ENCODE measurements at places on chromosomes 7 and 10.

DNA sequence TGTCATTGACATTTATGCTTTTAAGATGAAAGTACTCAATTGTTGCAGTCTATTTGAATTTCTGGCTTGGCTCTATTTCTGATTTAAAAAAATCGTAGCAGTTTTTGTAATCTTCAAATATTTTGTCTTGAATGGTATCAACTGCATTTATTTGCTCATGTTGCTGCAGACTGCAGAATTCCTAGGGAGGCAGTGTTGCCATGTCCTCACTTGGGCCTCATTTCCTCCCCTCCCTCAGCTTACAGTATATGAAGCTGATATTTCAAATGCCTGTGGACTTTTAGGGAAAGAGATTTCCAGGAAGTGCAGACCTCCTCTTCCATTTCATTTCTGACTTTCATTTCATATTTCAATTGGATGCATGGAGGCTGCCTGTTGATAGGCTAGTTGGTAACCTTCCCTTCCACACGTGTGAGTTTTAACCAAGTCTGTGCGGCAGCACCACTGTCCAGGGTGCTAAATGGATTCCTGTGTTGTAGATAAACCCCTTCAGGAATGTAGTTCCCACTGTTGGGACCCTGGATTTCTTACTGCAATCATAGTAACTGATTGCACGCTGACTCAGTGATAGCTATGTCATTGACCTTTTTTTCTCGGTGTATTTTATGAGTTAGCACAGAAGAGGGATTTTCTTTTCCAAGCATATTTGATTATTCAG is 17.5 kb downstream of the VPS50 start:
- no peak for DNase-seq

- no peak for DNase-seq
These were observed 247.6 kb downstream of the AUTS2 start for GRCh38 chr7:69845721-69846495.

GRCh38 chr10:30691639-30692015 is 62.1 kb upstream of the LYZL2 start:
- no peak for DNase-seq

- no peak for DNase-seq
These were observed 61.5 kb upstream of the RAPGEF5 start for GRCh38 chr7:22418251-22419046.

- no peak for DNase-seq
These were observed 20.6 kb upstream of the GDI2 start for GRCh38 chr10:5833814-5834213.

- no peak for DNase-seq
These were observed 15.1 kb upstream of the CUBN start for GRCh38 chr10:17144757-17145156.

- DNase-seq: no peak
These were observed 72.8 kb downstream of the RHOBTB1 start for GRCh38 chr10:60871215-60871614.

- DNase-seq: no peak
These were observed 6.1 kb downstream of the PNLIPRP2 start for GRCh38 chr10:116626815-116627214.

DNA sequence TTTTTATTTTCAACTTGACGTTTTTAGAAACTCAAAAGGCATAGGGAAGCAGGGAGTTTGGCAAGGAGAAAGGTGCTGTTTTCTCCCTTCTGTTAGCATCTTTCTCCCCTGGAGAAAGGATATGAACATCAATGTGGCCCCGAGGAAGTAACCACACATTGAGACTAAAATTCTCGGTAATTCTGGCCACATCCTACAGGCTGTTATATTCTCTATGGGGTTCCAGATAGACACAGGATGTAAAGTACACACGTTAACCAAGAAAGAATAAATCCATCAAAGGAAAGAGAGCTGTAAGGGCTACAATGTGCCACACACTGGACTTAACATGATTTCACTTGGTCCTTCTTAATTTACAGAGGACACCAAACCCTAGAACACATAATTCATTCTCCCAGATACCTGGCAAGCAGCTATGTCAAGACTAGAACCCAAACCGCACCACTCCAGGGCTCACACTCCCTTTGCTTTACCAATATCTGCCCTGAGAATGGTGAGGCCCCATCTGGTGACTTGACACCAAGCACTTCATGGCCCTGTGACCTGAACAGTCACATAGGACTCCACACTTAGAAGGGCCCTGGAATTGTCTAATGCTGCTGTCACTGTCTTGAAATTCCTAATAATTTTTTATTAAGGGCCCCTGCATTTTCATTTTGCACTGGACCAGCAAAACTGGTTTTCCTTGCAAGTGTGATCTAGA is 73.9 kb downstream of the PRLHR start:
- no peak for DNase-seq

- no peak for DNase-seq
These were observed 37.4 kb downstream of the GBX1 start for GRCh38 chr7:151129960-151130591.

DNA sequence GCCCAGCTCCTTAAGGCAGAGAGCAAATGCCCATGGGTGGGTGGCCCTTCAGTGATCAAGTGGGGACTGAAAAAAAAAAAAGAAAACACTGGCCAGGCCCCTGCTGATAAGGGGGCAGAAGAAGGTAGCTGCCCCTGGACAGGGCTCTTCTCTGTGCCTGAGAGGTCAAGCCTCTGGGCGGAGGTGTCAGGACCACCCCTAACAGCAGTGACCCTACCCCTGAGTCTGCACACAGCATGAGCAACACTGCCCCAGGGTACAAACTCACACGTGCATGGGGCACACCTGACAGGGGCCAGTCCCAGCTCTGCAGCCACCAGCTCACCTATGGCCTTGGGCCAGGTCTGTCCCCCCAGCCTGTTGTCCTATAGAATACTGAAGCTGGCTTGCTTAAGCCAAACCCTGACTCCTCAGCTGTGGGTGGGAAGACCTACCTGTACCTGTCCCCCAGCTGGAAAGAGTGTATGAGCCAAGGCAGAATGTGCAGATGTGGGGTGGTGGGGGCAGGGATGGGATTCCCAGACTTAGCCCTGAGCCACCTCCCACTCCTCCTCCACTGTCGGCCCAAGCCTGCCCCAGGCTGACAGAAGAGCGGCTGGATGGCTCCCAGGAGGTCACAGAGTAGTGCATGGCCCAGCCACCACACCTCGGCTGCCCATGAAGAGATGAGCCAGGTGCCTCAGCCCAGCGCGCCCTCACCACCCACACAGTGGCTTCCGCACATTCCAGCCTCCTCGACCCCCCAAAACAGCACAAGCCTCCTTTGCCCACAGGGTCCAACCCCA is 23.7 kb downstream of the KCNH2 start:
- DNase-seq: no peak

DNA sequence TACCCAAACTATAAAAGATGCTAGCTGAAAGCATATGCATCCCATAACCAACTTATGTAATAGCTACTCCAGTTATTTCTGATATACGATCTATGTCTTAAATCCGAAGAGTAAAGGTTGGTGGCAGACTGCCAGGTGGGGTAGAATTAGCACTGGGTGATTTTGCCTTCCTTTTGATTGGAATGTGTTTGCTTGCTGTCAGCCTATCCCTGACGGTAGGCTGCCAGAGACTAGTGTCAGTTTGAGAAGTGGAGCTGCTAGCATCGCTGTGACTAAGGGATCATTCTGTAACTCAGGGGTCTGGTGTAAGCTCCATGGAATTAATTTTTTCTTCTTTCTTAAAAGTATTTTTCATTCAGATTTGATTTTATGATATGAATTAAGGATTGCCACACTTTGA is 9.5 kb upstream of the SEM1 start:
- DNase-seq: no peak

GRCh38 chr7:127580612-127581011 is 4.8 kb downstream of the GCC1 start:
- DNase-seq: no peak

DNA sequence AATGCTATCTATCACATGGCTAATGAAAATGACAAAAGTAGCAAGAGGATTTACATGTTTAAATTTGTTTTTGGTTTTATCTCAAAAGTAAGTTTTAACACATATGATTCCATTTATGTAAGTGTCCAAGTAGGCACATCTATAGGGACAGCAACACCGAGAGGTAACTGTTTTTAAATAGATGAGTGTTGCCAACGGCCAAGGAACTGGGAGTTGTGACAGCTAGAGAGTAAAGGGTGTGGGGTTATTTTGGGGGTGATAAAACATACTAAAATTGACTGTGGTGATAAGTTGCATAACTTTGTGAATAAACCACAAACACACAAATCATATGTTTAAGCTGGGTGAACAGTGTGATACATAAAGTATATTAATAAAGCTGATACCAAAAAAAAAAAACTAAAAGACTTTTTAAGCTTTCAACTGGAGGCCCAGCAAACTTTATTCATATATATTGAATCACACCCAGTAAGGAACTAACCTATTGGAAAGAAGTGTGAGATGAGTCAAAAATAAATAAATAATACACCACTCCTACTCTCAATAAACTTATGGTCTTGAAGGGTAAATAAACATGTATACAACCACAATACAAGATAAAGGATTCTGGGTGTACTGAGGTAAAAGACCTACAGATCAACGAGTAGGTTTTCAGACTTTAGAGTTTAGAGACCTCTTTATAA is 33.0 kb downstream of the LRRC72 start:
- DNase-seq: no peak

DNA sequence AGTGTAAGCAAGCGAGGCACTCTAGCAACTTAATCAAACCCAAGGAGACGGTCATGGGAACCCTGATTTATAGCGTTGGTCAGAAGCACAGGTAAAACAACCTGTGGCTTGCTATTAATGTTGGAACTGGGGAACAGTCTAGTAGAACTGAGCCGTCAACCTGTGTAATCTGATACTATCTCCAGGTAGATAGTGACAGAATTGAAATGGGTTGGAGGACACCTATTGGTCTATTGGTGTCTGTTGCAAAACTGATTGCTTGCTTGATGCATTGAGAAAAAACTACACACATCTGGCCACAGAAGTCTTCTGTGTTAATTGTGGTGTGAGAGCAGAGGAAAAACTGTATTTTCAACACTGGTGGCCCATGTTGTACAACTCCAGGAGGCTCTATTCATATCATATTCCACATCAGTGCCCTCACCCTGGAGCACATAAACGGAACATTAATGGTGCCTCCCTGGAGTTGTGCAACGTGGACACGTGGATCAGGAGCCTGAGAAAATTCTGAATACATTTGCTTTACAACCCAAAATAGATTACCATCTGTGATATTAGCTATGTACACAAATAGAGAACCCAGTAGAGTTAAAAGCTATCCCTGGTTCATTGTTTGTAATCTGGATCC is 112.2 kb downstream of the MYO3A start:
- no peak for DNase-seq

- DNase-seq: no peak
These were observed 110.5 kb upstream of the MAGI2 start for GRCh38 chr7:79563821-79564522.

- no peak for DNase-seq
These were observed 41.4 kb upstream of the SLC26A5 start for GRCh38 chr7:103487419-103487818.

GRCh38 chr10:98260350-98260749 is 7.6 kb downstream of the LOXL4 start:
- no peak for DNase-seq

DNA sequence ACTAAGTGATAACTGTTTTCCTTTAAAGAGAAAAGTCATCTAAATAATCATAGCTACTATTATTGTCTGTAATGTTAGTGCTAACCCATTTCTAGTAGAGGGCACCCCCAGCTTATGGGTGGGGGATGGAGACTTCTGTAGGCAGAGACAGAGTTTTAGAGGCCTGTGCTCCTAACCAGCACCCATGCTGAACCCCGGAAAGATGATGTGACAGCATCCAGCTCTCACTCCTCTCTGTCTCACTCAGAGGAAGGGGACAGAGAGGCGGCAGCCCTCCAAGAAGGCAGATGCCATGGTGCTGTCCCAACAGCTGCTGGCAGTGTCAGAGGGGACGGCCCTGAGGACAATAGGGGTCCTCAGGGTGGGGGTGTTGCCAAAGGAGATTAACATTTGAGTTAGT is 74.4 kb upstream of the PRLHR start:
- no peak for DNase-seq

GRCh38 chr10:110717781-110718589 is 73.8 kb downstream of the RBM20 start:
- DNase-seq: peak; percentile 94

DNA sequence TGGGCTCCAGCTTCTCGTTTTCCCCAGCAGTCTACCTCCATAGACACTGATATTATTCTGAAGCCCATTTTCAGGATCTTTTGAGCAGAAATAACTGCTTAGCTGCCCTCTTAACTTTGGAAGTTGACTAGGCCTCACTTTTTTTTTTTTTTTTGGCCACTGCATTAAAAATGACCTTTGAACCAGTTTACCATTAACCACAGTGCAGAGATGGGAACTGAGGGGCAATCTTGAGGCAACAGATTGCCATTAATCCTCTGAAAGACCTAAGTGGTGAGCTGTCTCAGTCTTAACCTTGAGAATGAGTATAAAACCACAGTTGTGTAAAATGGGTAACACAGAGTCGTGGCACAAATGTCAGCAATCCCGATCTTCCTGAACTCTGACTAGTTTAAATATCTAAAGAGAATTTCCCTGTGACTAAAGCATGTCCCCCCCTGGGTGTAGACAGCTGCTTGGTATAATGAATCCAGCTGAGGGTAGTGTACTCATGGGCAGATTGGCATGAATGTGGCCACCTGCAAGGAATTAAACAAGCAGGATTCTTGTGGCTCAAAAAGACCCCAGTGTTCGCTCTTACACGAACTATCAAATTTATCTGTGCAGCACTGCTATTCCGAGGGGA is 46.1 kb upstream of the FMC1 start:
- DNase-seq: no peak

DNA sequence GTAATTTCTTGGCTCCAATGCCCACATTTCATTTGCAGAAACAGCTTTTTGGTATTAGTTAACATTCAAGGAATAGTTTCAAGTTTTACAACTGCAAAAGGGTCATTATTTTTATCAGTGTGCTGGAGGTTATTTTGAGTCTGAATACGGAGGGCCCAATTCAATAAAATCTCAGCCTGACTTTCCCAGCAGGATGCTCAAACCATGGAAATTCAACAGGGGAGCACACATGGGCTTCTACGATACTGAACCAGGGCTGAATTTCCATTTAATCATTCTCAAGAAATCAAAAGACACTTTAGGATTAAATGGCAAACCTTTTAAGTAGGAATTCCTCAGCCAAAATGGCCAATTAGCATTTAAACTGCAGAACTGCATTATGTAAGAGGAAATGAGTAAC is 700.9 kb upstream of the ANKRD30A start:
- no peak for DNase-seq

GRCh38 chr10:21687266-21688008 is 153.4 kb downstream of the MLLT10 start:
- DNase-seq: no peak

DNA sequence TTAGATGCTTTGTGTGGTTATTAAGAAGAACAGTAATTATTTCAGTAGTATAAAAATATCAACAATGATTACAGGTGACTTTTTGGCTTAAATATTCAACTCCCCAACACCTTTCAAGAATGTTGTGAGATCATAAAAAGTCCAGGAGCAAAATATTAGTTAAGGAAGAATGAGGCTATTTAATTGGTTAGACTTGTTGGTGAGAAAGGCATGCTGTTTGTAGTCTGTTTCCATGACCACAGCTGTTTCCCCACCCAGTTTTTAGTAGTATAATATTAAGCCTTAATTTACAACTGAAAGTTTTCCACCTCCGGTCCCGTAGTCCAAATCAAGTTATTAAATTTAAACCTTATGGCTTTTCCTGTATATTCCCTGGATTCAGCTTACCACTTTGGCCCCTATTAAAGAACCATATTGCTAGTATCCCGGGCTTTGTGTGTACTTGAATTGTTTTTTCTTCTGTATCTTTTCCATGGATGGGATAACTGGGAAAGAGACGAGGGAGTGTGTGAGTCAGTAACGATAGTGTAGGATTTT is 133.3 kb downstream of the CELF2 start:
- DNase-seq: no peak

- DNase-seq: no peak
These were observed 22.9 kb downstream of the STRIP2 start for GRCh38 chr7:129457101-129457500.

All from HL-60 (cell line).